ENCODE measurements at places on chromosomes 4 and X. TPM values are rescaled to one million over a fixed set of nuclear protein-coding genes. Genes with fewer than 3 reads are reported as not detected.

Gene MAD2L1
- total RNA-seq: 1.9 TPM

Gene NXF2B
- total RNA-seq: not detected

Gene NAP1L3
- total RNA-seq: 1.9 TPM

Gene CRMP1
- not detected for total RNA-seq

Gene TRIM61
- total RNA-seq: not detected

Gene ATP2B3
- not detected for total RNA-seq

- no peak for DNase-seq
These were observed 287.8 kb upstream of the GK2 start for GRCh38 chr4:79695848-79696247.

- DNase-seq: no peak
These were observed 77.4 kb upstream of the GPR50 start for GRCh38 chrX:151099001-151099400.

DNA sequence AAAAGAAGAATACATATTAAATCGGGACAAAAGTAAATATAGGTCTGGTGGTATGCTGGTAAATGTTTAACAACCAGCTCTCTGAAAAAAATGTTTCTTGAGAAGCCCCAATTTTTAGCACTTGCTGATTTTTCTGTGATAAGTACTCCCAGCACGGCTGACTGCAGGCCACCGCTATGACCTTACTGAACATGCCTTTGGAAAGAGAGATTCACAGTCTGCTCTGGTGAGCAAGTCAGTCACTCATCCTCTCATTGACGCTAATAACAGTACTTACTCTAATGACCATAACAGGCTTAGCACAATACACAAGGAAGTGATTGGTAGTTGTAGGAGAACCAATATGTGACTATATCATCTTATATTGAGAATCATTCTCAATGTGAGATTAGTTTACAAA lies 98.9 kb upstream of the BLTP1 start:
- no peak for DNase-seq

- DNase-seq: no peak
These were observed 53.9 kb upstream of the TENM3 start for GRCh38 chr4:182189103-182189878.

GRCh38 chr4:40406340-40406739 lies 71.2 kb downstream of the CHRNA9 start:
- DNase-seq: no peak

DNA sequence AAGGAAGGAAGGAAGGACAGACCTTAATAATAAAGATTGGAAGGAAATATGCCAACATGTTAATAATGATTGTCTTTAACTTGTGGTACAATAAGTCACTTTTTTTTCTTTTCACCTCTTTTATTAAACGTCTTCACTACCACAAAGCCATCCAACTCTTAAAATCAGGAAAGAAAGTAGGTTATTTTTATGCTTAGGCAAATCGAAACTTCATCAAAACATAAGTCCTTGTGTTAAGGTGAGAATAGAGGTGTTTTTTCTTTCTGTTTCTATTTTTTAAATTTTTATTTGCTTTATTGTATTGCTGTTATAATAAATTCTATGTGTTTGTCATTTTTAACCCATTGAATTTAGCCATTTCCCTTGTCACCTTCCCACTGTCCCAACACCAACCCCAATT lies 26.5 kb downstream of the BLOC1S4 start:
- no peak for DNase-seq

GRCh38 chr4:67103001-67103747 lies 442.1 kb downstream of the CENPC start:
- DNase-seq: no peak

DNA sequence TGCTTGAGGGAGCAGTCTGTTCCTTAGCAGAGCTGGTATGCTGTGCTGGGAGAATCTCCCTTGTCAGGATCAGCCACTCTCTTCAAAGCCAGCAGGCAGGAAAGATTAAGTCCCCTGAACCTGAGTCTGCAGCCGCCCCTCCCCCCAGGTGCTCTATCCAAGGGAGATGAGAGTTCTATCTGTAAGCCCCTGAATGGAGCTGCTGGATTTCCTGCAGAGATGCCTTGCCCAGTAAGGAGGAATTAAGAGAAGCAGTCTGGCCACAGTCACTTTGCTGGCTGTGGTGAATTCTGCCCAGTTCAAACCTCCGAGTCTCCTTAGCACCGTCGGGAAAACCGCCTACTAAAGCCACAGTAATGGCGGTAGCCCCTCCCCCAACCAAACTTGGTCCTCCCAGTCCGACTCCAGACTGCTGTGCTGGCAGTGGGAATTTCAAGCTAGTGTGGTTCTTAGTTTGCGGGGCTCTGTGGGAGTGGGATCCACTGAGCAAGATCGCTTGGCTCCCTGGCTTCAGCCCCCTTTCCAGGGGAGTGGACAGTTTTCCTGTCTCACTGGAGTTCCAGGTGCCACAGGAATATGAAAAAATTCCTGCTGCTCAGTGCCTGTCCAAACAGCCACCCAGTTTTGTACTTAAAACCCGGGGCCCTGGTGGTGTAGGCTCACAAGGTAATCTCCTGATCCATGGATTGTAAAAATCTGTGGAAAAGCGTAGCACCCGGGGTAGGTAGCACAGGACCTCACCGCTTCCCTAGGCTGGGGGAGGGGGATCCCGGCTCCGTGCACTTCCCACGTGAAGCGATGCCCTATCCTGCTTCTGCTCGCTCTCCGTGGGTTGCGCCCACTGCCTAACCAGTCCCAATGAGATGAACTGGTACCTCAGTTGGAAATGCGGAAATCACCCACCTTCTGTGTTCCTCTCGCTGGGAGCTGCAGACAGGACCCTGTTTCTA lies 38.0 kb downstream of the RAB28 start:
- no peak for DNase-seq

GRCh38 chr4:5774416-5775036 lies 63.5 kb downstream of the EVC start:
- no peak for DNase-seq

DNA sequence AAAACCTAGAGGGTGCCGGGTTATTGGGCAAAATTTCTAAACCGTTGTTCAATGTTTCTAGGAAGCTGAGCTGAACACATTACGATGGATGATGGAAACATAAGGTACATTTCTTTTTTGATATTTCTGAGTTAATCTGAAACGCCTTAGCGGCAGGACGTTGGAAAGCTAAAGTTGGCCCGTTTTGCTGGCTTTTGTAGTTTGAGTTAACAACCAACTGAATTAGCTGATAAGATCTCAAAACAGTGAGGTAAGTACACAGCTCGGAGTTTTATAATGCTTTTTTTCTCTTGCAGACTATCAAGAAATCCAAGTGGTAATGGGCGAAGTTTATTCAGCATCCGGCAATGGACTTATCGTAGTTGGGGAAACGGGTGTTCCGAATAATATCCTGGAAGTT lies 73.5 kb downstream of the PRSS12 start:
- no peak for DNase-seq

DNA sequence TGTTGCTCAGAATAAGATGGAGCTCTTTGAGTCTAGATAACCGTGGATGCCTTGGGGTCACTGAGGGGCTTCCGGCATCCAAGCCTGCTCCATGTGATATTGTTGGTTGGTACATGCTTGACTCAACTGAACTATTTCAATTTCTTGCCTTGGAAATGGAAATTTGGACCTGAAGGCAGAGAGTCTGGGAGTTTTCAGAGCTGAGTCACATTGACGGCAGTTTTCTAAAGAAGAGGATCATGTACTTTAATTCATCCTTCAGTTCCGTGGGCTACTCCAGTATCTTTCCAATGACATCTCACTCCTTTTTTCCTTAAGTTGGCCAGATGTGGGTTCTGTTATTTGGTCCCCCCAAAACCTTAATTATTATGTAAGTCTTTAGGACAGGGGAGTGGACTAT lies 100.5 kb downstream of the MFAP3L start:
- no peak for DNase-seq

GRCh38 chr4:181608181-181608580 lies 635.0 kb upstream of the TENM3 start:
- no peak for DNase-seq

GRCh38 chr4:38306482-38307071 lies 346.4 kb downstream of the PTTG2 start:
- no peak for DNase-seq

All from lower leg skin (tissue), 4 donors.